Activated CD8-positive, alpha-beta T cell treated with anti-CD3 and anti-CD28 coated beads, Interleukin-2, amount 10 ng/mL, durations not matched to agents 7 days and 5 days (primary cell): ENCODE measurements at places on chromosomes 3 and 15. TPM values are rescaled to one million over a fixed set of nuclear protein-coding genes. Genes with fewer than 3 reads are reported as not detected.

EFCC1 gene
- total RNA-seq, result 0.13 TPM

TTLL13 gene
- not detected for total RNA-seq

KNG1 gene
- not detected for total RNA-seq

SEMA3F gene
- total RNA-seq, result not detected

CLCN2 gene
- total RNA-seq, result 4.7 TPM

TMEM207 gene
- not detected for total RNA-seq

DNA sequence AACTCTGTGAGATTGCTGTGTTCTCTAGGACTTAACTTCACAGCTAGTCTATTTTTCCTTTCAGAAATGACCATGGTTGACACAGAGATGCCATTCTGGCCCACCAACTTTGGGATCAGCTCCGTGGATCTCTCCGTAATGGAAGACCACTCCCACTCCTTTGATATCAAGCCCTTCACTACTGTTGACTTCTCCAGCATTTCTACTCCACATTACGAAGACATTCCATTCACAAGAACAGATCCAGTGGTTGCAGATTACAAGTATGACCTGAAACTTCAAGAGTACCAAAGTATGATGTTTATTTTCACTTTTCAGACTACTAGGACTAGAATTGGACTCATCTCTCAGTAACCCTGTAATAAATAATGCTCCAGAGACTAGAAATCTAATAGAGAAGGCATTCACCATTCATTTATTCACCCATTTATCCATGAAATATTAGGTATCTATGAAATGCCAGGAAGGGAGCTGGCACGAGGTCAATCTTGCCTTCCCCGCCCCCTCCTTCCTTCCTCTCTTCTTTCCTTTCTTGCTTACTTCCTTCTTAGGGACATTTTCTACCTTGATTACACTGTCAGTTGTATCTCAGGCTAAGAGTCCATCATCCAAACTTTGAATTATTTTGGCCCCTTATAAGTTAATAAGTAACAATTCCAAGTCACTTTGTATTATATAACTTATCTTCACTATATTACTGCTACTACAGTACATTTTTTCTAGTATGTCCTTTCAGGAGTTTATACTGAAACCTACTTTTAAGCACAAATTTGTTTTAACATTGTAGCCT lies 91.0 kb downstream of the PPARG start:
- peaks cover 10% of the 10 kb centered on the region for H3K27me3 ChIP-seq
- H3K27ac ChIP-seq, result no peak overlapping the region
- peaks cover 11% of the 10 kb centered on the region for H3K4me1 ChIP-seq
- DNase-seq, result no peak

DNA sequence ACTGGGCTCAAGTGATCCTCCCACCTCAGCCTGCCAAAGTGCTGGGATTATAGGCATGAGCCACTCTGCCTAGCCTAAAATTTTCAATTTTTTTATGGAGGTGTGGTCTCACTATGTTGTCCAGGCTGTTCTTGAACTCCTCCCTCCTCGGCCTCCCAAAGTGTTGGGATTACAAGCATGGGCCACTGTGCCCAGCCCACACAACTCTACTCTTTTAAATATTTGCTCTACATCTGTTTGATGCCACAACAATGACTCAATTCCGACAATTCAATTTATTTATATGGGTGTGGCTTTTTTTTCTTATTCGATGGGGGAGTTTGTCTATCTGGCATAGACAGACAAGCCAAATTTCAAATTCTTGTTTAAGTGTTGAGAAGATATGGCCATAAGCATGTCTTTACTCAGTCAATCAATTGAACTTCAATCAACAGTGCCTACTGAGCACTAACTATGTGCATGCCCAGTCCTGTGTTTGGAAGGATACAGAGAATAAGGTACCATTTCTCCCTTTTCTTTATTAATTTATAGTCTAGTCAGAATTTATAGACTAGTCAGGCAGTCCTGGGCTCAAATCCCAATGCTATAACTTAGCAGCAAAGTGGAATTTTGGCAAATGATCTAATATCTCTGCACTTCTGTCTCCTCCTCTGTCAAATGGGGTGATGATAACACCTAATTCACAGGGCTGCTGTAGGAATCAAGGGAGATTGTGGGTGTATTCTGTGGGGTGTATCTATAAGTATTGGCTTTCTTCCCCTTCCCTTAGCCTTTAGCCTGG lies 54.6 kb upstream of the PIAS1 start:
- H3K27ac ChIP-seq, result no peak overlapping the region
- no peaks in the 10 kb centered on the region for H3K27me3 ChIP-seq
- H3K36me3 ChIP-seq, result no peaks in the 10 kb centered on the region
- no peaks in the 10 kb centered on the region for H3K4me1 ChIP-seq

DNA sequence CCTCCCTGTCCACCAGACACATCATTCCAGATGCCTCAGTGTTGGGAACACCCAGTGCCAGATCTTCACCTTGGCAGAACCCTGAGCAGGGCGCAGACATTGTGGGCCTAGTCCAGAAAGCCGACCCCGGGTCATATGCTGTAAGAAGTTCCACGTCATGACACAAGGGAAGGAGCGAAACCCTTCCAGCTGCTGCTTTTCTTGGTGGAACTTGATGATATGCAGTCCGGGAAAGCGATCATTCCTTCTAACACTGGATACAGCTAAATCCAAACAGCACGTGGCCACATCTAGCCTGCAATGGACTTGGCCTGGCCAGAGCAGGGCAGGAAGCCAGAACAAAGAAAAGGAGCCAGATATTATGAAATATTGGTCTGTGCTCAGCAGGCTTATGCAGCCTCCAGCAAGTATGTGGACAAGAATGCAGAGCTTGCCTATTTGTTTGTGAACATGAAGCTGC lies 22.0 kb downstream of the GASK1A start:
- no peaks in the 10 kb centered on the region for H3K27me3 ChIP-seq
- H3K27ac ChIP-seq, result no peak overlapping the region
- H3K4me3 ChIP-seq, result no peak overlapping the region
- no peaks in the 10 kb centered on the region for H3K4me1 ChIP-seq
- DNase-seq, result no peak

- no peak overlapping the region for H3K27ac ChIP-seq
- no peaks in the 10 kb centered on the region for H3K27me3 ChIP-seq
- no peak overlapping the region for H3K4me3 ChIP-seq
- H3K36me3 ChIP-seq, result no peaks in the 10 kb centered on the region
Measured at GRCh38 chr3:82163907-82164520, 402.6 kb upstream of the GBE1 start.

- H3K27me3 ChIP-seq, result peaks cover 3% of the 10 kb centered on the region
- no peak overlapping the region for H3K4me3 ChIP-seq
- H3K4me1 ChIP-seq, result no peaks in the 10 kb centered on the region
- H3K36me3 ChIP-seq, result no peaks in the 10 kb centered on the region
- H3K27ac ChIP-seq, result no peak overlapping the region
- no peak for DNase-seq
Measured at GRCh38 chr15:77904436-77904821, 173.1 kb downstream of the TBC1D2B start.

DNA sequence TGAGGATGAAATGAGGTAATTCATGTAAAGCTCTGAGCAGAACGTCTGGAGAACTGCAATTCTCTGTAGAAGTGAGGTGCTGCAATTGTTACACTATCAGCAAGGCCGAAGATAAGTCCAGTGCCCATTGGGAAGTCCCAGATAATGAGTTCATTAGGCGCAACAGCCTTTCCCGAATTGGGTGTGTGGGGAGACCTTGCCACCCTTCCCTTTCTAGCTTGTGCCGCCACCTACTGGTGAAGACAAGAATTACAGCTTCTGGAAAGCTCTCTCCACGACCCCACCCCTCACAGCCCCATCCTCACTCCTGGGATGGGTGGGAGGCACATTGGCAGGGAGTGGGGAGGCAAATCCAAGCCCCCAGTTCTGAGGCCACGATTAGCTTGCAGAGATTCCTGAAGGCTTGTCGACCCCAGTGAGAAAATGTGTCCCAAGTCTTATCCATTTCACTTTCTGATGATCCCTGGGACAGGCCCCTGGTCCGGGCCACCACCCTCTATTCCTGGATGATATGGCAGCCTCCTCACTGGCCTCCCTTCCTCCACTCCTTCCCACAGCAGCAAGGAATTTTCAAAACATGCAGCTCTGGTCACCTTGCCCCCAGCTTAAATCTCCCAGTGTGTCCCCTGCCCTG lies 36.4 kb downstream of the FAM3D start:
- H3K27me3 ChIP-seq, result no peaks in the 10 kb centered on the region
- H3K4me1 ChIP-seq, result peaks cover 1% of the 10 kb centered on the region
- DNase-seq, result peak; percentile 69

DNA sequence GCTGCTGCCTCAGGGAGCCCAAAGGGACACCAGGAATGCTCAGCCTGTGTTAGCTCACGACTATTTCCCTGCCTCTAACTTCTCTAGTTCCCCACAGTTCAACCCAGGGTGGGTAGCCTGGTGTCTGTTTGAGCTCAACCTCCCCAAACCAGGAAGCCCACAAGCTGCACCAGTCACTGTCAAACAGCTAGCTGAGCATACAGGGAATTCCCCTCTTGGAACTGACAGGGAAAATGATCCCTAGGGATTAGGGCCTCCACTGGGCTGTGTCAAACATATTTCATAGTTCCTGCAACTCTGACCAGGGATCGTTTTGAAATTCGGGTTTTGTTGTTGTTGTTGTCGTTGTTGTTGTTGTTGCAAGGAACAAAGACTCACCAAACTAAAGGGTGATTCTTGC lies 147.1 kb upstream of the ICE2 start:
- H3K27me3 ChIP-seq, result no peaks in the 10 kb centered on the region
- no peak overlapping the region for H3K4me3 ChIP-seq
- no peak overlapping the region for H3K27ac ChIP-seq
- no peaks in the 10 kb centered on the region for H3K36me3 ChIP-seq

GRCh38 chr3:65955792-65956477 lies 82.8 kb downstream of the MAGI1 start:
- no peak for DNase-seq
- no peaks in the 10 kb centered on the region for H3K27me3 ChIP-seq
- no peaks in the 10 kb centered on the region for H3K36me3 ChIP-seq
- H3K27ac ChIP-seq, result no peak overlapping the region
- no peaks in the 10 kb centered on the region for H3K4me1 ChIP-seq

GRCh38 chr3:135982404-135982761 lies 16.9 kb downstream of the PPP2R3A start:
- no peaks in the 10 kb centered on the region for H3K36me3 ChIP-seq
- no peaks in the 10 kb centered on the region for H3K4me1 ChIP-seq
- H3K27ac ChIP-seq, result no peak overlapping the region
- DNase-seq, result no peak

GRCh38 chr3:62604298-62604697 lies 230.9 kb upstream of the FEZF2 start:
- H3K4me3 ChIP-seq, result no peak overlapping the region
- H3K4me1 ChIP-seq, result no peaks in the 10 kb centered on the region
- H3K27me3 ChIP-seq, result no peaks in the 10 kb centered on the region
- no peak for DNase-seq

DNA sequence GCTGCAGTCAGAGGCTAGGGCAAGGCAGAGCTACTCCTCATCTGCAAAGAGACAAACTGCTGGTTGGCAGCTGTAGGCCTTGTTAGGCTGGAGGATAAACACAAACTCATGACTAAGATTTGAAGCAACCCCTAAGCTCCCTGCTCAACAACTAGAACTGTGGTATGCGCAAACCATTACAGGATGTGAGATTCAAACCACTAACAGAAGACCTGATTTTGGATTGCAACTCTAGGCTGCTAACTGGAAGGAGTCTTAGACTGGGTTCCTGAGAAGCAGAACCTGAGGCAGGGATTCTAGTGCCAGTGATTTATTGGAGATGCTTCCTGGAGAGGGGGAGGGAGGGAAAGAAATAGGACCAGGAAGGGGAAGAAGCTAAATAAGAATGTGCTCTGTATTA lies 22.5 kb downstream of the CCR4 start:
- peaks cover 5% of the 10 kb centered on the region for H3K27me3 ChIP-seq
- DNase-seq, result peak; percentile 76
- H3K36me3 ChIP-seq, result no peaks in the 10 kb centered on the region
- H3K27ac ChIP-seq, result peak overlapping the region; percentile 47

- no peaks in the 10 kb centered on the region for H3K4me1 ChIP-seq
- H3K27me3 ChIP-seq, result no peaks in the 10 kb centered on the region
- H3K4me3 ChIP-seq, result no peak overlapping the region
- H3K36me3 ChIP-seq, result no peaks in the 10 kb centered on the region
- DNase-seq, result no peak
- no peak overlapping the region for H3K27ac ChIP-seq
Measured at GRCh38 chr15:37081983-37082382, 18.4 kb downstream of the MEIS2 start.

- peak overlapping the region; percentile 66 for H3K27ac ChIP-seq
- H3K36me3 ChIP-seq, result peaks cover 53% of the 10 kb centered on the region
- H3K4me1 ChIP-seq, result peaks cover 62% of the 10 kb centered on the region
- no peak for DNase-seq
- peak overlapping the region; percentile 17 for H3K4me3 ChIP-seq
Measured at GRCh38 chr15:52559022-52559421, 9.8 kb downstream of the ARPP19 start.

DNA sequence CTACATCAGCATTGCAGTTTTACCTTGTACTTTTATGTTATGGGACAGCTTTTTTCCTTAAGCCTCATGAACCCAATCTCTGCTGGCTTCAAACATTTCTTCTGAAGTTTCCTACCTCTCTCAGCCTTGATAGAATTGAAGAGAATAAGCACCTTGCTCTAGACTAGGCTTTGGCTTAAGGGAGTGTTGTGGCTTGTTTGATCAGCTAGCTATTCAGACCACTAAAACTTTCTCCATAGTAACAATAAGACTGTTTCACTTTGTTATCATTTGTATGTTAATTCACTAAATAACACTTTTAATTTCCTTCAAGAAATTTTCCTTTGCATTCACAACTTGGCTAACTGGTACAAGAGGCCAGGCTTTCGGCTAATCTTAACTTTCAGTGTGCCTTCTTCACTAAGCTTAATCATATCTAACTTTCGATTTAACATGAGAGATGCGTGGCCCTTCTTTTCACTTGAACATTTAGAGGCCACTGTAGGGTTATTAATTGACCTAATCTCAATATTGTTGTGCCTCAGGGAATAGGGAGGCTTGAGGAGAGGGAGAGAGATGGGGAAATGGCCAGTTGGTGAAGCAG lies 8.1 kb upstream of the TIGIT start:
- peak overlapping the region; percentile 87 for H3K27ac ChIP-seq
- peaks cover 14% of the 10 kb centered on the region for H3K4me1 ChIP-seq
- peak overlapping the region; percentile 53 for H3K4me3 ChIP-seq
- no peak for DNase-seq

DNA sequence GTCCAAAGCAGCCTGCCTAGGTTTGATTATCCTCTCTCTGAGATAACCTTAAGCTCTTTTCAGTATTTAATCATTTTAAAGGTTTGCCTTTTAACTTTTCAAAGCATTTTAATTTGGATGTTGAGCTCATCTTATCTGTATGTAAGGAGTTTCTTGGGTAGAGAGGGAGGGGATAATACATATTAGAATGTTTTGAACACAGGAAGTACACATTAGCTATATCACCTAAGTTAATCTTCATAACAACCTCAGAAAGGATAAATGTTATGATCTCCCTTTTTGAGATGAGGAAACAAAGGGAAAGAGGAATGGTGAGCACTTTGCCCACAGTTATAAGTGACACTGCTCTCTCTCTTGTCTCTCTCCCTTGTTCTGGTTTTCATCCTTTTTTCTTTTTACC lies 2.2 kb upstream of the CD47 start:
- no peaks in the 10 kb centered on the region for H3K27me3 ChIP-seq
- no peak overlapping the region for H3K4me3 ChIP-seq
- H3K27ac ChIP-seq, result no peak overlapping the region
- peaks cover 42% of the 10 kb centered on the region for H3K4me1 ChIP-seq
- no peak for DNase-seq
- peaks cover 17% of the 10 kb centered on the region for H3K36me3 ChIP-seq

- H3K27ac ChIP-seq, result no peak overlapping the region
- no peaks in the 10 kb centered on the region for H3K27me3 ChIP-seq
- no peaks in the 10 kb centered on the region for H3K4me1 ChIP-seq
- H3K4me3 ChIP-seq, result no peak overlapping the region
- no peaks in the 10 kb centered on the region for H3K36me3 ChIP-seq
- DNase-seq, result no peak
Measured at GRCh38 chr3:175896655-175897054, 1037.5 kb downstream of the NAALADL2 start.
